ENCODE measurements at places on chromosomes 7 and 10. TPM values are rescaled to one million over a fixed set of nuclear protein-coding genes. Genes with fewer than 3 reads are reported as not detected.

ENO4 gene
- total RNA-seq: not detected

TRIM4 gene
- total RNA-seq: 23.1 TPM

- no peaks in the 10 kb centered on the region for H3K36me3 ChIP-seq
- no peaks in the 10 kb centered on the region for H3K4me1 ChIP-seq
- H3K27ac ChIP-seq: no peak overlapping the region
- H3K4me3 ChIP-seq: no peak overlapping the region
Observed at GRCh38 chr10:111338805-111339204, 262.0 kb downstream of the ADRA2A start.

GRCh38 chr10:109474812-109475211 is 448.5 kb downstream of the XPNPEP1 start:
- DNase-seq: no peak
- no peaks in the 10 kb centered on the region for H3K36me3 ChIP-seq
- no peaks in the 10 kb centered on the region for H3K27me3 ChIP-seq
- no peak overlapping the region for H3K4me3 ChIP-seq
- H3K27ac ChIP-seq: no peak overlapping the region

- no peak overlapping the region for H3K27ac ChIP-seq
- peak; percentile 14 for DNase-seq
- no peaks in the 10 kb centered on the region for H3K4me1 ChIP-seq
Observed at GRCh38 chr7:110090110-110090820, 1000.7 kb upstream of the LRRN3 start.

GRCh38 chr10:70615784-70616522 is 13.4 kb upstream of the PRF1 start:
- H3K4me1 ChIP-seq: peaks cover 24% of the 10 kb centered on the region
- no peak overlapping the region for H3K4me3 ChIP-seq
- H3K36me3 ChIP-seq: no peaks in the 10 kb centered on the region
- H3K27ac ChIP-seq: no peak overlapping the region
- DNase-seq: no peak

DNA sequence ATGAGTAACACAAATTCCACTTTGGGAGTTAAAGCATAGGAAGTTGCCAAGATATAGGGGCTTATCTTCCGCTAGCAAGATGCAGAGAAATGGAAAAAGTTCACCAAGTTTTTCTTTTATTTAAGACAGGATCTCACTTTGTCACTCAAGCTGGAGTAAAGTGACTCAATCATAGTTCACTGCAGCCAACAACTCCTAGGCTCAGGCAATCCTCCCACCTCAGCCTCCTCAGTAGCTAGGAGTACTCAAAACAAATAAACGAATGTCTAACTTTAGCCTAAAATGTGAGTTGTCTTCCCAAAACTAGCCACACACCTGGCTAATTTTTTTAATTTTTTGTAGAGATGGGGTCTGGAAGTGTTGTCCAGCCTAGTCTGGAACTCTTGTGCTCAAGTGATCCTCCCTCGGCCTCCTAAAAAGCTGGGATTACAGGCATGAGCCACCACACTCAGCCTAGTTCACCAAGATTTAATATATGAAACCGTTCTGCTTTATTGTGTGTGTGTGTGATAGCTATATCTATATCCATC is 9.9 kb downstream of the VIM start:
- H3K36me3 ChIP-seq: peaks cover 46% of the 10 kb centered on the region
- no peaks in the 10 kb centered on the region for H3K4me1 ChIP-seq
- H3K27ac ChIP-seq: no peak overlapping the region
- DNase-seq: no peak

- no peak for DNase-seq
- H3K4me3 ChIP-seq: no peak overlapping the region
- H3K27ac ChIP-seq: no peak overlapping the region
Observed at GRCh38 chr7:44750921-44751571, 2.4 kb downstream of the ZMIZ2 start.

DNA sequence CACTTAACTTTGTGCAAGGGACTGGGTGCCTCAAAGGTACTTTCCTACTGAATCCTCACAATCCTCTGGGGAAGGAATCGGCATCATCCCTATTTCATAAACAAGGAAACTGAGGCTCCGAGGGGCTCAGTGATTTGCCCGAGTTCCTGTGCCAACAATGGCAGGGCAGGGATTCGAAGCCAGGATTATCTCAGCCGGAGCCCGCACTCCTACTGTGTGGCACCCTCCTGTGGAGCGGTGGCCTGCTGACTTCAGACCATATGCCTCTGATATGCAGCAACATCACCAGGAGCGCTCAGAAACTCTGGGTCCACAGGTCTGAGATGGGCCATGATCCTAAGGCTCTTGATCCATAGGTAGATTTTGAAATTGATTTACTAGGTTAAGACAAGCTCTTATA is 46.6 kb downstream of the PODXL start:
- no peak for DNase-seq
- H3K27me3 ChIP-seq: peaks cover 40% of the 10 kb centered on the region
- H3K4me3 ChIP-seq: no peak overlapping the region
- H3K27ac ChIP-seq: no peak overlapping the region

DNA sequence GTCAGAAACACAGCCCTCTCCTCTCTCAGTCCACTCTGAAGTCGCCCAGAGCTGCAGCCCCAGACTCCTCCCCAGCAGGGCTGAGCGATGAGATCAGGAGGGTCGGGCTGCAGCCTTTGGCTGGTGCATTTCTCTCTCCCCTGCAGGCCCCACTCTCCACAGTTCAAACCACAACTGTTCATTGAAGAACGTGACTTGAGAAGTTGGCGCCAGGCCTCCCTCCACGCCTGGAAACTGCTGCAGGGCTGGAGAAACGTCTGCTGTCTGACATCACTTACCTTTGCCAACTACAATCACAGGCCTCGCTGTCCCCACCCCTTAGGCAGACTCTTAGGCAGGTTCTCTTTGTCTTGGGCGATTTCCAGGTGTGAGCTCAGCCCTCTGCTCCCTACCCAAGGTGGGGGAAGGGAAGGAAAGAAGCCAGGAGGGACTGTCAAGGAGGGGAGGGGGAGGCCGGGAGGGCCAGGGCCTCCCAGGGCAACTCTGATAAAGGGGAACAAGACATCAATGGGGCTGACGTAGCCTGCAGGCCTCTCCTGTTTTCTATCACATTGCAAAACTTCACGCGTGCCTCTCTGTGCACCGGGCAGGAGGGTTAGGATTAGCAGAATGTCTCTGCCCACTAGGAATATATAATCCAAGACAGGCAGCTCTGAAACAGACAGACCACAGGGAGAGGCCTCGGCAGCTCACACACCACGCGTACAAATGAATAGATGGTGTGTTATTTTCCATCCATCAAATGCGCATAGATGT is 32.7 kb downstream of the CALML5 start:
- H3K27me3 ChIP-seq: no peaks in the 10 kb centered on the region
- H3K4me1 ChIP-seq: peaks cover 53% of the 10 kb centered on the region
- peak; percentile 76 for DNase-seq
- H3K27ac ChIP-seq: peak overlapping the region; percentile 63
- H3K36me3 ChIP-seq: peaks cover 44% of the 10 kb centered on the region
- H3K4me3 ChIP-seq: no peak overlapping the region

GRCh38 chr7:4661871-4662270 is 20.2 kb upstream of the FOXK1 start:
- no peaks in the 10 kb centered on the region for H3K4me1 ChIP-seq
- no peaks in the 10 kb centered on the region for H3K36me3 ChIP-seq
- H3K4me3 ChIP-seq: no peak overlapping the region
- H3K27ac ChIP-seq: no peak overlapping the region
- no peaks in the 10 kb centered on the region for H3K27me3 ChIP-seq

GRCh38 chr10:117350909-117351308 is 24.3 kb downstream of the PDZD8 start:
- peaks cover 2% of the 10 kb centered on the region for H3K36me3 ChIP-seq
- H3K4me1 ChIP-seq: no peaks in the 10 kb centered on the region
- H3K4me3 ChIP-seq: no peak overlapping the region

Measured in K562 (cell line).